Suprapubic skin (tissue), 4 donors: ENCODE measurements at places on chromosomes 16 and 17. TPM values are rescaled to one million over a fixed set of nuclear protein-coding genes. Genes with fewer than 3 reads are reported as not detected.

The IRF8 gene
- 5.7 TPM for total RNA-seq

The CBX2 gene
- 4.8 TPM for total RNA-seq

The CCL23 gene
- 11.5 TPM for total RNA-seq

The TP53TG3C gene
- not detected for total RNA-seq

The ITGA2B gene
- total RNA-seq, result 0.45 TPM

The EPN2 gene
- 276 TPM for total RNA-seq

The SLC16A6 gene
- 5.1 TPM for total RNA-seq

The SSH2 gene
- 14.7 TPM for total RNA-seq

The PPY gene
- total RNA-seq, result not detected

The NPW gene
- not detected for total RNA-seq

The GUCY2D gene
- total RNA-seq, result not detected

GRCh38 chr16:52364500-52364899, 182.4 kb downstream of the TOX3 start:
- DNase-seq, result no peak

GRCh38 chr17:39161962-39162361, 4.0 kb downstream of the ARL5C start:
- no peak for DNase-seq

- no peak for DNase-seq
Measured at GRCh38 chr16:58462997-58463941, 36.7 kb upstream of the NDRG4 start.

DNA sequence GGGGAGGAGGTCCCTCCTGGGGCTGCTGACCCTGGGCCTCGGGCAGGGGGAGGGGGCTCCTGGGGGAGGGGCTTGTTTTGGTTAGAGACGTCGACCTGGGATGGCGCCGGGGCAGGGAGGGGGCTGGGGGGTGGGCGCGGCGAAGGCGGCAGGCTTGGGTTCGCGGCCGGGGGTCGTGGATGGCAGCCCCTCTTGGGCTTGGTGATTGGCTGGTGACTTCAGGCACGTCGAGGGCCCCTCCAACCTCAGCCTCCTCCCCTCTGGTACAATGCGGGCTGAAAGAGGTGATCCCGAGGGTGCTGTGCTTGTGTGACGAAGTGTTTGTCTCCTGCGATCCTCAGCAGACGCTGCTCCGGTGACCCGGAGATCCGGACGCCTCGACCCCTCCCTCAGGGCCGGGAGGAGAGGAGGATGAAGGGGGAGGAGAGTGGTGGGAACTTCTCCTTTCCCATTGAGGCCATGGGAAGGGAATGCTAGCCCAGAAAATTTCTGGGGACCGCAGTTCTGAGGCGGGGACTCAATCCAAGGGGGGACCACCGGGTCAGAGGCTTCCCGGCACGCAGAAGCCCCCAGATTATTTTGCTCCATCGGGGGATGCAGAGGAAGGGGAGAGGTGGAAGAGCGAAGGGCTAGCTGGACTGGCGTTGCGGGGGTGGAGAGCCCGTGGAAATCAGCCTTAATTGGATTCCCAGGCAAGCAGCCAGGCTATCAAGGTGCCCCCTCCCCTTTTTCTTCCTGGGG, 43.9 kb downstream of the RAI1 start:
- no peak for DNase-seq

DNA sequence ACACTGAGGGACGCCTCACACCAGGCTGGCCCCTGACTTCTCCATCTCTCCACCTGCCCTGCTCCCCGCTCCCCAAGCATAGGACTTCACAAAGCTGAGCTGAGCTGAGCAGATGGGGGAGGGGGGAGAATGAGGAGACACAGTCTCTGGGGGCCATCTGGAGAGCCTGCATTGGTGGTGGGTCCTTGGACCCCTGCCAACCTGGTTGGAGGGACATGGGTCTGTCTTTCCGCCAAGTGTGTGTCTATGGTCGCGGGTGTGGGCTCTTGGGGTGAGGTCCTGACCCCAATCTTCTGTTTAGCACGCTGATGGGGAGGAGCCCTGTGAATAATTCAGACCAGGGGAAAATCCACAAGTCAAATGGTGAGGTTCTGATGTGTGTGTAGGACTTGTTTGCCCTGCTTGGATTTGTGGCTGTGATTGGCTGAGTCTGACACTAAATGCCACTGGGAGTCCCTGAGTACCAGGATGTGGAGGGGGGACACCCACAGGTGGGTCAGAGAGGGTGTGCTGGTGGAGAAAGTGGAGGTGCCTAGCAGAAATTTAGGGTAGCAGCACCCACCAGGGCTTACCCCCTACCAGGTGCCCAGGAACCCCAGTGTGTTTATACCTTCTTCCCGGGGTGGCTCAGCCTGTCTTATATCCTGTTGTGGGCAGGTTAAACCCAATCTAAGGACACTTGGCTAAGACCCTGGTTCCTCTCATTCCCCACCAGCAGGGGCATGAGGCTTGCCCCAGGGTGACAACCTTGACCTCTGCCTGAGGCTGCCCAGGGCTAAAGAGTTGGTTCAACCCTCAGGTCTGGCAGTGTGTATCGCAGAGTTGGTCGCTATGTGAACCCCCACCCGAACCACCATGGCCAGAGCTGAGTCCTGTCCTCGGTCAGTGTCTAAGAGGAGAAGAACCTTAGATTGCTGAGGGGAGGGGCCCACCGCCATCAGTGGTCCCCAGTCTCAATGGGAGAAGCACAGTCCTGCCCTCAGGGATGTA, 2.1 kb downstream of the FMNL1 start:
- DNase-seq, result no peak

DNA sequence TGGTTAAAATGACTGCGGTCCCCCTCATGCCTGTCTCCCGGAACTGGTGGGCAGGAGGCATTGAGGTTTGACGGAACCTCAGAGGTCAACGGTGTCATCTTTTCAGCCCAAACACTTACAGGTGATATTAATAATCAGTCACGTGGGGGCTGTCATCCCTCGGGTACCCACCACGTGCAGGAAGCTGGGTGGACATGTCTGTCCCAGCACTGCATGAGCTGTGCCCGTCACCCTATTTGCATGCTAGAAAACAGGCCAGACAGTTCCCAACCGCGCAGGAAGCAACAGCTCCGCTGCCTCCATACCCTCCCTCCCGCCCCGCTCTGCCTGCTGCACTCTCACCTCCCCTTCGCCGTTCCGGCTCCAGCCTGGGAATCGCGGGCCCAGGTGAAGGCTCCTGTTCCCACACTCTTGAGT, 1.4 kb downstream of the SYNGR3 start:
- DNase-seq, result no peak

DNA sequence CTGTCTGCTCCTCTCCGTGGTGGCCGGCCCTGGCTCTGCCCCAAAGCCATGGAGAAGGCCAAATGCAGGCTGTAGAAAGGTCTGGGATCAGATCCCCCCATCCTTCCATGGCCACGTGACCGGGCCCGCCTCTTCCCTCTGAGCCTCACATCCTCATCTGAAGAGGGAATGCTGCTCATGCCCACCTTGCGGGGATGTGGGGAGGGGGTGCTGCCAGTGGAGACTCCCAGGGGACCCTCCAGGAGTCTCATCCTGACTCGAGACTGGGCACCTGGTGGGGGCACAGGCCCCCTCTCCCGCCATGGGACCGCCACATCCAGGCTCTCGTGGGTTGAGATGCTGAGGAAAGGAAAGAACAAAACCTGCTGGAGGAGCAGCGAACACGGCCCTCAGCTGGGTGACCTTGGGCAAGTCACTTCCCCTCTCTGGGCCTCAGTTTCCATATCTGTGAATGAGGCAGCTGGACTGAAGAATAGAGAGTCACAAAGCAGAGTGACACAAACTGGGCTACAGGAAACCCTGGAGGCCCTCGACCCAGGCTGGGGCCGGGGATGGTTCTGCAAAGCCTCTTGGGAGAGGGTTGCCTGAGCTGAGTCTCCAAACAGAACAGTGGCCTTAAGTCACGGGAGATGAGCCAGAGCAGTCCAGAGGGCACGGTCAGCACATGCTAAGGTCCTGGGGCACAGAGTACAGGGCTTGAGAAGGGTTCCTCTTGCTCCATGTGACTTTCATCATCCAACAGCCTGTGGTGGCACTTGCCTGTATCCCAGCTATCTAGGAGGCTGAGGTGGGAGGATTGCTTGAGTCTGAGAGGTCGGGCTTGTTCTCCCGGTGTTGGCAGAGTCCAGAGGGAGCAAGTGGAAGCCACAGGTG, 30.1 kb downstream of the SOCS1 start:
- DNase-seq, result no peak

GRCh38 chr16:13883276-13883675, 36.7 kb upstream of the ERCC4 start:
- DNase-seq, result no peak

- no peak for DNase-seq
Measured at GRCh38 chr17:50375858-50376538, 3.0 kb downstream of the EME1 start.

- no peak for DNase-seq
Measured at GRCh38 chr17:55427587-55427882, 5.9 kb upstream of the MMD start.

GRCh38 chr17:61394630-61395408, 4.8 kb upstream of the TBX2 start:
- DNase-seq, result no peak

DNA sequence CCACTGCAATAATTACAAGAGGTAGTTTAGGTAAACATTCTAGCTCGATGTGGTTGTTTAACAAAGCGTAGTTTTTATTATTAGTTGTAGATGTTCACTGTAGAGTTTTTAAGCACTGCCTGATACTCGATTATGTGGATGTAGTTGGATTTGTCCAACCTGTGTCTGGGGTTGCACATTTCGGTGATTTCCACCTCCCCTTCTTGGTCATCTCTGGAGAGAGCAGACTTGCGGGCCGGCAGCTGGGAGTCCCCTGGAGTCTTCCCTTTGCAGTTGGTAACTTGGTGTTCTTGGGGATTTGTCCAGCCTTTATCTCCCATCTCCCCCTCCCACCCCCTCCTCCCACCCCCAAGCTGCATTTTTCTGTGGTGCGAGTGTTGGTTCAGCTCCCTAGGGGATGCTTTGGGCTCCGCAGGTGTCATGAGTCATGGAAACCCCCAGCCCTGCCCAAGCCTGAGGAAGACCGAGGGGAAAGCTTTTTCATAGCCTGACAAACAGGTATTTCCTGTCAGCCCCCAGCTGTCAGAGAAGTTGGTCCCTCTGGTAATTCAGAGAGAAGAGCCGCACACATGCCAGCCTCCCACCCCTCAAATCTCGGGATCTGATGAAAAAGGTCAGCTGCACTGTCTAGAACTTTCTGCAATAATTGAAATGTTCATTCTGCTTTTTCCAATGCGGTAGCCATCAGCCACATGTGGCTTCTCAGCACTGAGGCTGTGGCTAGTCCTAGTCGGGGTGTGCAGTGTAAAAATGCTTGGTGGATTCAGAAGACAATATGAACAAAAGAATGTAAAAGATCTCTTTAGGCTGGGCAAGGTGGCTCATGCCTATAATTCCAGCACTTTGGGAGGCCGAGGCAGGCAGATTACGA, 50.3 kb downstream of the KSR1 start:
- DNase-seq, result no peak

DNA sequence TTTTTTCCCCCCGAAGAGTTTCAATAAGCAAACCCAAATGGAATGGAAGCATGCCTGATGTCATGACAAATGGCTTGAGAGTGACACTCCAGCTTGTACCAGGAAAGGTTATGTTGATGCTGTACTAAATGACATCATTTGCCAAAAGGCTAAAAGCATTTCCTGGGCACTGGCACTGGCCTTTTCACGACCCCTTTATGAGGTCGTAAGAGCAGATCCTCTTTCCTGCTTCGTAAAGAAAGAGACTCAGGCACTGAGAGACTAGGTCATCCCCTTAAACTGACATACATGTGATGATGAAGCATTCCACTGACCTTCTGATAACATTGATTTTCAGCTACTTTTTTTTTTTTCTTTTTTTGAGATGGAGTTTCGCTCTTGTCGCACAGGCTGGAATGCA, 30.5 kb downstream of the CEP295NL start:
- DNase-seq, result no peak

GRCh38 chr17:30346221-30346795, 12.5 kb upstream of the TMIGD1 start:
- DNase-seq, result no peak

- peak; percentile 79 for DNase-seq
Measured at GRCh38 chr17:8117980-8118768, at the start of gene ALOXE3. Gene ALOXE3 (minus strand): TSS chr17:8118514. CDS start chr17:8117990, 524 bp downstream.

GRCh38 chr16:9148374-9149015, 57.1 kb downstream of the HAPSTR1 start:
- DNase-seq, result no peak

GRCh38 chr17:81254955-81255717, 16.0 kb downstream of the NDUFAF8 start:
- DNase-seq, result peak; percentile 85

DNA sequence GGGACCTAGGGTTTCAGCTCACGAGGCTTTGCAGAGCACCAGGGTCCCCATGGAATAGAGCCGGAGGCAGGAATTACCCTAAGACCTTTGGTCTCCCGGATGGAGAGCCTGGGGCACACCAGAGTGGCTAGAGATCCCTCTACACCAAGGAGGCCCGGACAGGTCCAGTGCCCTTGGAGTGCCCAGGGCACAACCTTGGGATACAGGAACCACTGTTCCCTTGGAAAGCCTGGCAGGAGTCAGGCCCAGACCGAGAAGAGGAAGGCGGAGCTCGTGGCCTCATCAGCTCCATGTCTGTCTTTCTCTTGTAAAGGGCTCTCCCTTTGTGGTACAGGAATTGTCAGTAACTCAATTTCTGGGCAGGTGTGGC, 3.8 kb upstream of the DBNDD1 start:
- no peak for DNase-seq

DNA sequence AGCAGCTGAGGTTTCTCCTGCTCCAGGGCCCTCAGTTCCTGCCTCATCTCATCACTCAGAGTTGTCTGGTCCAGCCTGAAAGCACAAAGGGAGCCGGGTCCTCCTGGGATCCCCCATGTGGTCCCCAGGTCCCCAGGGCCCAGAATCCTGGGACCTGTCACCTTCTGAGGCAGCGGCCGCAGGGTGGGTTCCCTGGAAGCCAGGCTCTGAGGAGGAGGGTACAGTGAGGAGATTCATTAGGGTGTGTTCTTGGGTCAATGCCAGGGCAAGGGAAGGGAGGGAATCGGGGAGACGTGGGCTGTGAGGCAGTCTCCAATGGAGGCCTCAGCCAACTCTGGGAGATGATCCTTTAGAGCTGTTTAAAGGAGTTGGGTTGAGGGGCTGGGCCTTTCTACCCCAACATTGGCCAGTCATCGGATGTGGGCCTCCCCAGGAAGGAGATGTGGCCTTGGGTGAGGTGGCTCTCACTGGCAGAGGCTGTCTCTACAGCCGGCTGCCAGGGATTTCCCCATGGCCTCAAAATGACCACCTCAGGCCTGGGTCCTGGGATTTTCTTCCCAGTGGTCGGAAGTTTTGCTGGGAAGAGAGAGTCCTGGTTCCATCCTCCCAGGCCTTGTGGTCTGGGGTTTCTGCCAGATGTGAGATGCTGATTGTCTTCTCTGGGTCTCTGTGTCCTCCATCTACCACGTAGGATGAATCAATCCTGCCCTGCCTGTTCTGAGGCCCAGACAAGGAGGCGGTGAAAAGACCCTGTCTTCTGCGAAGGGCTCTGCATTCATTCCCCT, 47.3 kb downstream of the NLRP1 start:
- DNase-seq, result no peak
